ENCODE measurements at places on chromosomes 7 and 10. TPM values are rescaled to one million over a fixed set of nuclear protein-coding genes. Genes with fewer than 3 reads are reported as not detected.
A peak's percentile ranks its signal among the peaks of the same experiment; 100 is the strongest.

DNA sequence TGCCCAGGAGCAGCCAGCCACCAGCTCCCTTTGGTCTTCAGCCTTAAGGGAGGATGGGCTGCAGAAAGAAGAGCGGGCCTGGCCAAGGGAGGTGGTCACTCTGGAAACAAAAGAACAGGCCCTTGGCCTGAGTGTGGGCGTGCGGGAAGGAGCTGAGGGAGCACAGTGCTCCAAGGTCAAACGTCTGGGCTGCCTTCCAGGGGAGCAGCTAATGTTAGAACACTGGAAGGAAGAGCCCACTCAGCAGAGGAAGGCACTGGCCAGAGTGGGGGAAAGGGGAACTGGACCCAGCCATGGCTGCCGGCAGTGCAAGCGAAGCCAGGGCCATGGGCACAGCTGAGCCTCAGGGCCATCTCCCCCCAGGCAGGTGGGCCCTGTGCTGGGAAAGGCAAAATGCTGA is 42.7 kb downstream of the FAM53B start:
- H3K27me3 ChIP-seq, result no peaks in the 10 kb centered on the region
- peaks cover 64% of the 10 kb centered on the region for H3K36me3 ChIP-seq
- no peak overlapping the region for H3K27ac ChIP-seq
- peak; percentile 13 for DNase-seq

- no peak overlapping the region for H3K27ac ChIP-seq
- no peak overlapping the region for H3K4me3 ChIP-seq
- H3K36me3 ChIP-seq, result no peaks in the 10 kb centered on the region
- no peaks in the 10 kb centered on the region for H3K27me3 ChIP-seq
- DNase-seq, result no peak
- H3K4me1 ChIP-seq, result no peaks in the 10 kb centered on the region
These were observed 94.4 kb downstream of the AHR start for GRCh38 chr7:17392846-17393245.

DNA sequence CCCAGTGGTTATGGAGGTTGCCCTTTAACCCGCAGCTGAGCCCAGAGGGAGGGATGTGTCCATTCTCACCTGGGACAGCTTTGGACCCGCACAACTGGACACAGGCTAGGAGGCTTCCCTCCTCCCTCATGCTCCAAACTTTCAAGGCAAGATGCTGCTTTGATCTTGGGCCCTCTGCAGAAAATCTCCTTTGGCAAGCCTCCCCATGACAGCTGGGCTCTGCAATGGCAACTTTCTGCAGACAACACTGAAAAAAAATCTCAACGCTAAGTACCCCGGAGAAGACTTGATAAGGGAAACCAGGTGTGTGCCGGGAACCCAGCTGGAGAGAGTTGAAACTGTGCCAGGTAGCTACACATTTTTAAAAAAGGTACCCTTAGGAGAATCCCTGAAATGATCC is 610.1 kb downstream of the LRMDA start:
- no peak overlapping the region for H3K27ac ChIP-seq
- H3K4me1 ChIP-seq, result no peaks in the 10 kb centered on the region
- H3K36me3 ChIP-seq, result no peaks in the 10 kb centered on the region

DNA sequence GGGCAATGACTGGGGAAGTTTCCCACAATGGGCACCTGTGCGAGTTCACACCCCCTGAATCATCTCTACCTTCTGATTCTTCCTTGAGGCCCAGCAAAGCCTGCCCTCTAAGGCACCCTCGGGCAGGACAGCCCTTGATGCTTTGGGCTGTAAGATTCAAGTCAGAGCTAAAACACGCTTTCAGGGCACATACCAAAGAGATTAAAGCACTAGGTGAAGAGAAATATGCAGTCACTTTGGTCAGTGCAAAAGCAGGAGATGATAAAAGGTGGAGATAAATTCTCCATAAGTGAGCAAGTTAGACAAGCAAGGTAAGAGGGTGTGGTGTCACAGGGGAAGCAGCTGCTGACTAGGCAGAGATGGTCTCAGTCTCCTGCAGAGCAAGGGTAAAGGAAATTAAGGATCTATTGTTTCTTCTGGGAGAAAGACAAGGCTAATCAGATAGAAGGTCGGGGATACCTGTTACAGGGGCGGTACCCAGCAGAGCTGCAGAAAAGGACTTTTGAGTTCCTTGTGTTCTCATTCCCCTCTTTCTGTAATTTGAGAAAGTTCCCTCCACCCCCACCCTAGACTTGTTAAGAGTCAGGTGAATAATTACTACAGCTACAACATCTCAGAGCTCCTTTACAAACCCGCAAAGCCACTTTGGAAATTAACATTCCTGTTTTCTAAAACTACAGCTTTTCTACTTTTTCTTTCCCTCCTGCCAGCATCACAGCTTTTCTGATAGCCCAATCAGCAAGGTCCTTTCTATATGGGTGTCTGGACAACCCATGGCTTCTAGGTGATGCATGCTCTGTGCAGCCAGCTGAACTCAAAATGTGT is 26.4 kb downstream of the PDLIM1 start:
- H3K4me1 ChIP-seq, result peaks cover 25% of the 10 kb centered on the region
- no peak overlapping the region for H3K27ac ChIP-seq
- peaks cover 77% of the 10 kb centered on the region for H3K36me3 ChIP-seq
- no peak overlapping the region for H3K4me3 ChIP-seq

- no peaks in the 10 kb centered on the region for H3K36me3 ChIP-seq
- no peak overlapping the region for H3K4me3 ChIP-seq
These were observed 294.6 kb downstream of the RNLS start for GRCh38 chr10:88288320-88289059.

- no peak for DNase-seq
- no peaks in the 10 kb centered on the region for H3K36me3 ChIP-seq
- no peak overlapping the region for H3K27ac ChIP-seq
These were observed 23.4 kb downstream of the ARHGEF5 start for GRCh38 chr7:144378651-144379050.

- H3K4me1 ChIP-seq, result no peaks in the 10 kb centered on the region
- H3K4me3 ChIP-seq, result no peak overlapping the region
These were observed 251.7 kb downstream of the FZD1 start for GRCh38 chr7:91515961-91516360.

GRCh38 chr10:114326795-114327194 is 77.5 kb downstream of the AFAP1L2 start:
- no peaks in the 10 kb centered on the region for H3K36me3 ChIP-seq
- no peak overlapping the region for H3K4me3 ChIP-seq
- no peak for DNase-seq
- H3K4me1 ChIP-seq, result no peaks in the 10 kb centered on the region
- H3K27me3 ChIP-seq, result peaks cover 38% of the 10 kb centered on the region

DNA sequence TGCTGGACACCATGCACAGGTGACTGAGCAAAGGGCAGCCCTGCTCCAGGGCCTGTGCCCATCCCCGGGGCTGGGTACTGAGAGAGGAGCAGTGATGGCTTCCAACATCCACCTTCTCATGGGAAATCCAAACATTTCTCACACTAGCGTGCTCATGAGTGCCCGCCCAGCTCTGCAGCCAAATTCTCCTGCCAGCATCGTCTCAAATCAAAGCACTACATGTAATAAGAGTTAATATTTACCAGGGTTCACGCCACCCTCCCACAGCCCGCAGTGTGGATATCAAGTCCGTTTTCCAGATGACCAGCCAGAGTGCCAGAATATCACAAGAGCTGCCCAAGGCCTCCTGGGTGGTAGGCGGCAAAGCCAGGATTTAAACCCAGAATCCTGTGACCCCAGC is 12.1 kb downstream of the IL15RA start:
- no peak overlapping the region for H3K4me3 ChIP-seq
- DNase-seq, result no peak
- H3K27ac ChIP-seq, result no peak overlapping the region
- H3K27me3 ChIP-seq, result no peaks in the 10 kb centered on the region
- H3K36me3 ChIP-seq, result peaks cover 11% of the 10 kb centered on the region
- peaks cover 8% of the 10 kb centered on the region for H3K4me1 ChIP-seq

- H3K36me3 ChIP-seq, result no peaks in the 10 kb centered on the region
- DNase-seq, result no peak
- no peak overlapping the region for H3K27ac ChIP-seq
- H3K4me3 ChIP-seq, result no peak overlapping the region
- H3K4me1 ChIP-seq, result no peaks in the 10 kb centered on the region
These were observed 277.1 kb downstream of the CACNA2D1 start for GRCh38 chr7:82166260-82167015.

- peaks cover 88% of the 10 kb centered on the region for H3K27me3 ChIP-seq
- DNase-seq, result no peak
- no peaks in the 10 kb centered on the region for H3K36me3 ChIP-seq
- H3K4me1 ChIP-seq, result peaks cover 7% of the 10 kb centered on the region
- no peak overlapping the region for H3K4me3 ChIP-seq
These were observed 22.6 kb upstream of the CNPY1 start for GRCh38 chr7:155568842-155569494.

DNA sequence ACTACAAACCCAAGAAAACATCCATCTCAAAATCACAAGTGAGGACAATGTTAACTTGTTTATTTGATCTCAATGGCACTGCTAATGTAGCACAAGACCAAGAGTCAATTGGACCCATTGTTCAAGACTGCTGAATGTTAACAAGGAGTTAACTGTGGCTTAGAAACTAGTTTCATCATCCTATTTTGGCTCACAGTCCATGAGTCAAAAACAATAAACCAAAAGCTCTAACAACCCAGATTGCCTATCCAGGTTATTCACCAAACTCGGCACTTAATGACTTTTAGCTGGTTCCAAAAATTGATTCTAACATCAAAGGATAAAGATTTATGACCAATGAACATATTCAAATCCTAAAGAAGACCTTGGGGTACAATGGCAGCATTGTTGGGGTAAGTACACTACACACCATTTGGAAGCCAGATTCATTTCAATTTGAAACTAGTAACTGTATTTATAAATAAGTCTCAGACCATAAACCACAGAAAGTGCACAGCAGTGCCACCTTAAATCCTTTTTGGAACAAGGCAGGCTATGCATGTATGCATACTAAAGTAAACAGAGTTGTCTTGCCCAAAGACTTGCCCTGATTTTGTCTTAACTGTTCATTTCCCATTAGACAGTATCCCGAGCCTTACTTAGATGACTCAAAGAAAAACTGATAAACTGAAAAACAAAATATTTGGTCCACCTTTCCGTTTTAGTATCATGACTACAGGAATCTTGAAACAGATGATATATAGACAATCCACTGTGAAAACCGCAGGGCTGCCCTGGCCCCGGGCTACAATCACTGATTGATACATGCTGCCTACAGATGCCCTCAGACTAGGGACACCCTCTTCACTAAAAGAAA is 84.5 kb downstream of the SRPK2 start:
- no peak overlapping the region for H3K27ac ChIP-seq
- no peaks in the 10 kb centered on the region for H3K36me3 ChIP-seq
- no peak for DNase-seq

- no peak overlapping the region for H3K27ac ChIP-seq
- no peak for DNase-seq
- H3K4me3 ChIP-seq, result no peak overlapping the region
- H3K27me3 ChIP-seq, result no peaks in the 10 kb centered on the region
These were observed 95.6 kb upstream of the DDC start for GRCh38 chr7:50660830-50661175.

- H3K36me3 ChIP-seq, result no peaks in the 10 kb centered on the region
- no peaks in the 10 kb centered on the region for H3K4me1 ChIP-seq
- no peak overlapping the region for H3K27ac ChIP-seq
- DNase-seq, result no peak
- H3K27me3 ChIP-seq, result no peaks in the 10 kb centered on the region
- H3K4me3 ChIP-seq, result no peak overlapping the region
These were observed 250.4 kb upstream of the TCERG1L start for GRCh38 chr10:131561897-131562296.

- H3K36me3 ChIP-seq, result no peaks in the 10 kb centered on the region
- no peak overlapping the region for H3K27ac ChIP-seq
- no peaks in the 10 kb centered on the region for H3K4me1 ChIP-seq
- no peak overlapping the region for H3K4me3 ChIP-seq
These were observed 46.5 kb downstream of the FAS start for GRCh38 chr10:89037096-89037495.

GRCh38 chr7:124088590-124088989 is 55.7 kb upstream of the TMEM229A start:
- H3K4me1 ChIP-seq, result no peaks in the 10 kb centered on the region
- no peaks in the 10 kb centered on the region for H3K36me3 ChIP-seq
- H3K4me3 ChIP-seq, result no peak overlapping the region
- DNase-seq, result no peak
- H3K27me3 ChIP-seq, result no peaks in the 10 kb centered on the region
- no peak overlapping the region for H3K27ac ChIP-seq

AEBP1 gene
- total RNA-seq, result 0.87 TPM

NODAL gene
- total RNA-seq, result not detected

FAM241B gene
- 7.3 TPM for total RNA-seq

CCDC172 gene
- not detected for total RNA-seq

NKX1-2 gene
- total RNA-seq, result 0.04 TPM

GDF10 gene
- not detected for total RNA-seq

ABCB1 gene
- 0.86 TPM for total RNA-seq

SEMA3D gene
- total RNA-seq, result 0.11 TPM

GPR22 gene
- not detected for total RNA-seq

CPXM2 gene
- not detected for total RNA-seq

All from K562 (cell line).